ENCODE measurements at places on chromosomes 2 and 18. TPM values are rescaled to one million over a fixed set of nuclear protein-coding genes. Genes with fewer than 3 reads are reported as not detected.

- DNase-seq, result no peak
Observed at GRCh38 chr18:44589693-44590355, 90.9 kb upstream of the SETBP1 start.

DNA sequence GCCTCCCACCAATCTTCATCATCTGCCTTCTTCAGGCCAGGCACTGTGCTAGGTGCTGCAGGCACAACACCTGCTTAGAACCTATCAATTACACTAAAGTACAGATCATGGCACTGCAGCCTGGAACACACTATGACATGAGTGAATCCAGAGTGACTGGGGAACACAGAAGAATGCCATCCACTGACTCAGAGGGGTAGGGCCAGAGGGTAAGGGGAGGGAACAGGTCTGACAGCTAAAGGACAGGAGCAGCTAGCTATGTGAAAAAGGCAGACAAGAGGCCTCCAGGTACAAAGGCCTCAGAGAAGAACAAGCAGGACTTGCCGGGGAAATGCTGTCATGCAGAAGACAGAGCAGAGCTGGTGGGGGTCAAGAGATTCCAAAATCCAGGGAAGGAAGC, 53.3 kb upstream of the ACAA2 start:
- no peak for DNase-seq

DNA sequence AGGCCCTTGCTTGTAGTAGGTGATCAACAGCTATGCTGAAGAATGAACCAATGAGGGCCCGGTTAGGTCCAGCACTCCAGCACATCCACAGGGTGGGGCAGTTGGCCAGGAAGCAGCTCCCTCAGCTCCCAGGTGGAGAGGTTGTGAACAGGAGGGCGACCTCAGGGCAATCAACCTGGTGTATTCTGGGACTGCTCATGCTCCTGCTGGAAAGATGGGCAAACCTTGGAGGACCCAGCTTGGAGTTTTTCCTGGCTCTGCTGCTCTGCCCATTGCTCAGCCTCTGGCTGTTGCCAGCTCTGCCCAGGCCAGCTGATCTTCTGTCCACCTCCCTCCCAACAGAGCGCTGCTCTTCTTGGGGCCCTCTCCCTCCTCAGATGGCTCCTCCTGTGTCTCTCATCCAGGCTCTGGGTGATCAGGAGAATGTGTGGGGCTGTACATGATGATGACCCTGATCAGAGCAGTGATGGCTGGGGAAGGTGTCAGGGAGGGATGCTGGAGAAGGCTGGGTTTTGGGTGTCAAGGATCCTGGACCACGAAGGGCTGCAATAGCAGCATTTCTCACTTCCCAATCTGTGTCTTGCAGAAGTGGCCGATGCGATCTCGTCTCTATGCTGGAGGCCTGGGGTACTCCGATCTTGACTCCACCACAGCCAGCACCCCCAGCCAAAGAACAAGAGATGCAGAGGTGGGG, 3.4 kb downstream of the TCF23 start:
- DNase-seq, result no peak

- DNase-seq, result no peak
Observed at GRCh38 chr2:176682278-176682677, 413.0 kb downstream of the MTX2 start.

GRCh38 chr2:103402944-103403343, 641.1 kb downstream of the TMEM182 start:
- DNase-seq, result no peak

GRCh38 chr2:106983305-106983704, 97.3 kb upstream of the ST6GAL2 start:
- no peak for DNase-seq

DNA sequence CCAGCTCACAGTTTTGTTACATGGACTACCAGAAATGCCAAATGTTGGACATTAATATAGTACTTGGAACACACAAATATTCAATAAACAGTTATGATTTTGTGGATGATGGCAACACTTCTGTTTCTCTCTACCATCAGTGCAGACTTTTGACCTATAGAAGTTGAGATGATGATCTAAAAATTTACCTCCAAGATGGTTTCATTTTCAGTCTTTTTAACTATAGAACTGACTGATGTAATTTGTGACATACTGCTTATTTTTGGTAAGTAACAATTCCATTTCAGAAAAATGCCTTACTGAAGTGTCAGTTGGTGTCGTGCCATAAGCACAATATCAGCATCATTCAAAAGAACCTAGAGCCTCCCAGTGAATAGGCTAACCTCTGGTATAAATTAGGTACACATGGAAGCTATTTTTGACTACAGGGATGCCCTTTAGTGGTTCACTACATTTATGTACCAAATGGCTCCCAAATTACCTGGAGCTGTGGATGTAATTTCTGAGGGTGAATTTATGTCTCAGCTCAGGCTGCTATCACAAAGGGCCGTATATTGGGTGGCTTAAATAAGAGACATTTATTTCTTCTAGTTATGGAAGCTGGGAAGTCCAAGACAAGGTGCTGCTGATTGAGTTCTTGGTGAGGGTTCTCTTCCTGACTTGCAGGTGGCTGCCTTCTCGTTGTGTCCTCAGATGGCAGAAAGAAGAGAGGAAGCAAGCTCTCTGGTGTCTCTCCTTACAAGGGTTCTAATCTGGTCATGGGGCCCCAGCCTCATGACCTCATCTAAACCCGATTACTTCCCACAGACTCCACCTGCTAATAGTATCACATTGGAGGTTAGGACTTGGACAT, 66.5 kb downstream of the ALPK2 start:
- no peak for DNase-seq

GRCh38 chr18:41933778-41934177, 21.3 kb upstream of the PIK3C3 start:
- no peak for DNase-seq

- no peak for DNase-seq
Observed at GRCh38 chr18:74528478-74528877, 5.8 kb upstream of the CNDP1 start.

DNA sequence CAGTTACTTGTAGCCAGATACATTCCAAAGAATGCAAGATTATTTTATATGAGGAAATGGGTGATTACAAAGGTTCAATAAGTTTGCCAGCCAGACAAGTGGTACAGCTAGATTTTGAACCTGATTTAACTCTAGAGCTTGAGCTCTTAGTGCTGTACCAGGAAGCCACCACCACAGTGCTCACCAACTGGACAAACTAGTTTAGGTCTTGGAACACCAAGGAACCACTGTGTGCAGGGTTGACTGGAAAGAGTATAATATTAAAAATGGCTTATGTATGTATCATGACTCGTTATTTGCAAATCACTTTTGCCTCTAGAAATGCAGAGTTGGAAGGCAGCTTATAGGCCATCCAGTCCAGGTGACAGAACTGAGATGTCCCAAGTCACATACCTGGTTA, 177.2 kb downstream of the TXNL1 start:
- DNase-seq, result no peak

DNA sequence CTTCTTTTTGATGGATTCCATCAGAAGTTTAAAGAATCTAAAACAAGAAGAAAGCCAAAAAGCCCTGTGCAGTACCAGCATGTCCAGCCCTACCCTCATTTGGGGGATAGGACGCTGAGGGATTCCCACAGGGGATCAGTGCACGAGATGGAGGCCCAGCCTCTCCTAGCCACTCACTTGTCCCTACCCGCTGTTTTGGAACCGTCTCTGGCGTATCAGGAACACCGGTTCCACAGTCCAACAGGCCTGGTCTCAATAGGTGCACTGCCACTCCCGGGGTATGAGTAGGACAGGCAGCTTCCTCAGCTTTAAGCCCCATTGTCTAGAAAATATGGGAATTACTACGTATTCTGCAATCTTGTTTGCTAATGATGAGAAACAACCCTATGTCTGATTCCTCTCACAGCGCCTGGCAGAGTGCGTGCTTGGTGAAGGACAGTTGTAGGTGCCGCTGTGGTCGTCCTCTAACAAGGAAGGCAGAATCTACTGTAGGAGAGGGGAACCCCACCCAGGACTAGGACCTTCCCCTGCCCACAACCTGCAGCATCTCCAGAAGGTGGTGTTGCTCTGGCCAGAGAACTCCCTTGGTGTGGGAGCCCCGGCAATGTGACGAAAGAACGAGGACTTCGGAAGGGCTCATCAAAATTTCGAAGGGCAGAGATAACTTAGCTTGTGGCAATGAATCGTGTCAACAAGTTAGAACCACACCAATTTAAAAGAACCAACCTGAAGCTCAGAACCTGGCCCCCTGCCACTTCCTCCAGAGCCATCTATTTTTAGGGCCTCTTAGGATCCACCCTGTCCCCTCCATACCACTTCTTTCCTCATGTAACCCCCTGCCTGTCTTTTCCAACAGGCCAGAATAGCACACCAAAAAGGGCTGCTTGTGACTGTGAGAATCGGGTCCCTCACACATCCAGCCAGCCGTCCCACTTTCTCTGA, 71.7 kb downstream of the POLR1A start:
- DNase-seq, result no peak

DNA sequence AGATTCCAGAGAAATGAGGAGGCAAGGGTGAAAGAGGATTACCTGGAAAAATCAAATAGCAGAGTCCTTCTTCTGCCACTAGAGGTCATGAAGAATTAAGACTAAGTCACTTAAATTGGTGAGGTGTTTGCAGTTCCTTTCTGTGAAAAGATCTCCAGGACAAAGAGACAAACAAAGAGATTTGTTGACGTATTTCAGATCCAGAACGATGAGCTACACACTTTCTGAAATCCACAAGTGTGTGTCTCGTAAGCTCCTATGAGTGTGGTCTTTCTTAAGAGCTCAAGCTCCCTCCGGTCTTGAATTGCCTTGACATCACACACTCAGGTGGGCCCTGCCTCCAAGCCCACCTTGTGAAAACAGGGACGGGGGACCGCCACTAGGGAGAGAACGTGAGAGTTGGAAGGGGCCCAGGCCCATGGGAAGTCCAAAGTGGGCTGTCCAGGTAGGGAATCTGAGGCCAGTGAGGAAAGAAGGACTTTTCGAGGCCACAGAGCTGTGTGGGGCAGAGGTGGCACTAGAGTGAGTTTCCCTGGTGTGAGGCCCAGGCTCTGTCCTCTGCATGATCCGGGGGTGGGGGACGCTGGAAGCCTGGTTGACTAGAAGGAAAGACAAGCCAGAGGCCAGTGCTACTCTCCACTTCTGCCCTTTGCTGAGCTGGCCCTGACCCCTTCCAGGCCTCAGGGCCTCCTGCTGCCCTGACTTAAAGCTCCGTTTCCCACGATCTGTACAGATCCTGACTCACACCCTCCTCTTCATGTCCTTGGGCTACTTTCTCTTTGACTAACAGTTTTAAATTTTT, 168.1 kb upstream of the NCK2 start:
- DNase-seq, result no peak

DNA sequence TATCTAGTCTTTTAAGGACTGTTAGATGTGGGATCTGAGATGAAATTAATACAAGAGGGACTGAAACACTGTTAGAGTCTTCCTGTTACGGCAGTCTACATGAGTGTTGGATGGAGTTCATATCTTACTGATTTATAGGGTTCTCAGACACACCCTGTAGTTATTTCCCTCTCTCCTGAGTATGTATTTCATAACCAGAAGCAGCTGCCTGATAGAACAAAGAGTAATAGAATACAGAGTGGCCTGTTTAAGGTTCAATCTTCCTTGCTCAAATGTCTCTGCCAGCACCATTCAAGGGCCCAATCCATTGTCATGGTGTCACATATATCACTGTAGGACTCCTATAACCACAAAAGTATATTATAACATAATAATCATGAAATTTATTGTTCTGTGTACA, 1229.1 kb upstream of the ACVR2A start:
- no peak for DNase-seq

DNA sequence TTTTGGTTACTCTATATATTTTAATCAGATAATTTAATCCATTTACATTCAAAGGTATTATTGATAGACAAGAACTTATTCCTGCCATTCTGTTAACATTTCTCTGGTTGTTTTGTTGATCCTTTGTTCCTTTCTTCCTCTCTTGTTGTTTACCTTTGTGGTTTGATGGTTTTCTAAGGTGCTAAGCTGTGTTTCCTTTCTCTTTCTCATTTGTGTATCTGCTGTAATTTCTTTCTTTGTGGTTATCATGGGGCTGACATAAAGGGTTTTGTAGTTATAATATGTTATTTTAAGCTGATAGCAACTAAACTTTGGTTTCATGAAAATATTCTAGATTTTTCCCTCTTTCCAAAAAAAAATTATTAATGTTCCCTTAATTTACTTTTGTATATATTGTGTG, 179.2 kb downstream of the NDUFA10 start:
- no peak for DNase-seq

DNA sequence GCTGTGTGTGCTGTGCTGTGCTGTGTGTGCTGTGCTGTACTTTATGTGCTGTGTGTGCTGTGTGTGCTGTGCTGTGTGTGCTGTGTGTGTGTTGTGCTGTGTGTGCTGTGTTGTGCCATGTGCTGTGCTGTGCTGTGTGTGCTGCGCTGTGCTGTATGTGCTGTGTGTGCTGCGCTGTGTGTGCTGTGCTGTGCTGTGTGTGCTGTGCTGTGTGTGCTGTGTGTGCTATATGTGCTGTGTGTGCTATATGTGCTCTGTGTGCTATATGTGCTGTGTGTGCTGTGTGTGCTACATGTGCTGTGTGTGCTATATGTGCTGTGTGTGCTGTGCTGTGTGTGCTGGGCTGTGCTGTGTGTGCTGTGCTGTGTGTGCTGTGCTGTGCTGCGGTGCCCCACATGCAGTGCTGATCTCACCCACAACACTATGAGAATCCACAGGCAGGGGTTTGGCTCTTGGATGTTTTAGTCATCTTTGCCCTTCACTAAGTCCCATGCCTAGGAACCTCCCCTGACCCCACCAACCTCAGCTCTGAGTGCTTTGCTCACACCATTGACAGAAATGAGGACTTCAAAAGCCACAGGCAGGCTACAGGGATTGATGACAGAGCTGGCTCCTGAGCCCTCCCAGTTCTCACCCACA, 30.5 kb upstream of the MAL start:
- no peak for DNase-seq

- DNase-seq, result no peak
Observed at GRCh38 chr18:13390196-13390595, 171.6 kb downstream of the LDLRAD4 start.

DNA sequence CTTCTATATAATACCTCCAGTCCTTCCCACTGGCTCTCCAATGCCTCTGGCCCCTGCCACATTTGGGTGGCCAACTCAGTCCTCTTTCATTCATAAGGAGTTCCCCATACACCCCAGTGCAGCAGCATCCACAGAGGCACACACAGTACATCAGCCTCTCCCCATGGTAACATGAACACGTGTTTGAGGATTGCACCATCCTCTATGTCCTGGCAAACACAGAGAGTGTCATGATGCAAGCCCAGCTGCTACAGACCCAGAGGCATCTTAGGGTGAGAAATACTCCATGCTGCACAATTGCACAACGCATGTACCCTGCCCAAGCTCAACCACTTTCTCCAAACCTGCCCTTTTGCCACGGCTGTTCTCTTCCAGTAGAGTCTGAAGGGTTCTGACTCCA, 11.5 kb downstream of the IGFBP5 start:
- peak; percentile 96 for DNase-seq

GRCh38 chr2:120559401-120559800, 176.3 kb upstream of the GLI2 start:
- DNase-seq, result no peak

GRCh38 chr2:48854681-48855080, 99.2 kb upstream of the LHCGR start:
- peak; percentile 68 for DNase-seq

Gene CCDC142
- 15.9 TPM for total RNA-seq

Gene FECH
- 27.7 TPM for total RNA-seq

Gene R3HDM1
- total RNA-seq, result 19.8 TPM

Gene CHRNG
- total RNA-seq, result not detected

Data from esophagus muscularis mucosa (tissue), 4 donors.